ENCODE measurements at places on chromosomes 4 and X.

DNA sequence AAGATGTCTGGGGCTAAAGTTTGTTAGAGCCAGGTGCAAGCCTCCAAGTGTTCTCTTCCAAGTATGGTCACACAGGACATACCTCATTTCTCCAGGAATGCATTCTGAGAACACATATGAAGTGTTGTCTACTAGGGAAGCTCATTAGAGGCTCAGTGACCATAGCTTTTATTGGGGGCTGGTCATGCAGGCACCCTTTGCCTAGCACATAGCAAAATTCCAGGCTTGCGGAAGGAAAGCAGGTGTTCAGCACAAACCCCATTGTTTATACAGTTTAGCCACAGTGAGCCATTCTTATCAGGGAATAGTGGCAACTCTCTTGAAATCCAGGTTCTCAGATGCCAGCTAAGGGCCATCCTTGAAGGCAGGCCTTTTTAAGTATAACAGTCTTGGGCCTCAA lies 339.4 kb upstream of the ZCCHC13 start:
- no peak for DNase-seq

DNA sequence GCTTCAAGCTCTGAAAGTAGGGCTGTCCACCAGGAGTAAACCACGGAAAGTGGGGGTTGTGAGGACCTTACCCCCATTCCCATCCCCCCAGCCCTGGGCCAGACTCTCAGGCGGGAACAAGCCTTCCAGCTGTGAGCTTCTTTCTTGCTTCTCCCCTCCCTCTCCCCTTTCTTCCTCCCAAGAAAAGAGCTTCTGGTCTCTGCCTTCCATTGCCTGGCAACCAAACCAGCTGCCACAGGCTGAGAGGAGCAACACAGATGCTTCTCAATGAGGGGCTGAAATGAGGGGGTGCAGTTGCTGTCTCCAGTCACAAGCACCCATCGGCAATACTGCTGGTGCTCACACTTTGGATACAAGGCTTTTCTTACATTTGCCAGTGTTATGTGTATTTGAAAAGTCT lies 72.5 kb downstream of the SLC16A2 start:
- peak; percentile 76 for DNase-seq

DNA sequence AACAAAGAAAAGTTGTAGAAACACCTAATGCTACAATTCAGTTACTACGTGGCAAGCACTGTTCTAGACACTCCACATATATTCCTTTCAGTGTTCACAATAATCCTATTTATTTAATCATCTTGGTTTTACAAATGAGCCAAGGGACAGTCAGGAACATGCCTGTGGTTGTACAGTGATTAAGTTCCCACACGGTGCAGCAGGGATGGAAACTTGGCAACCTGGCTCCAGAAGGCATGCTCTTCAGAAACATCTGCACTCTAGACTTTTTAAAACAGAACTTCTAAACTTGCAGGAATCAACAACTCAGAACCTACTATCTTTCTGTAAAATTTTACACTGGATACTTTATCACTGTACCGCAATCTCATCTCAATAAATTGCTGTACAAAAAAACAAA lies 32.1 kb downstream of the TAPT1 start:
- DNase-seq, result no peak

DNA sequence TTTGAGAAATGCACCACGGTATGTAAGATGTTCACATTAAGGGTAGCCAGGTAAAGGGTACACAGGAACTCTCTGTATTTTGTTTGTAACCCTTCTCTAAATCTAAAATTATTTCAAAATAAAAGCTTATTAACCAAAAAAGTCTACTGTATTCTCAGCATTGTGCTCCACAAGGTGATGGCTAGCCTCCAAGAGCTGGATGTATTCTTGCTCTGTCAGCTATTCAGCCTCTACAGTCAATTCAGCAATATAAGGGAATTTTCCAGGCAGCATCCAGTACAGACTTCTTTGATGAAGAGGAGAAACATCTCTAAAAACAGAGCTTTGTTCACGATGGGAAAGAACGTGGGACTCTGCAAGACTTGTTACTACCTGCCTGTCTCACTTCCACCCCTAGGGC lies 63.5 kb upstream of the MAOA start:
- DNase-seq, result no peak

- no peak for DNase-seq
Measured at GRCh38 chr4:905485-906338, 26.4 kb downstream of the GAK start.

DNA sequence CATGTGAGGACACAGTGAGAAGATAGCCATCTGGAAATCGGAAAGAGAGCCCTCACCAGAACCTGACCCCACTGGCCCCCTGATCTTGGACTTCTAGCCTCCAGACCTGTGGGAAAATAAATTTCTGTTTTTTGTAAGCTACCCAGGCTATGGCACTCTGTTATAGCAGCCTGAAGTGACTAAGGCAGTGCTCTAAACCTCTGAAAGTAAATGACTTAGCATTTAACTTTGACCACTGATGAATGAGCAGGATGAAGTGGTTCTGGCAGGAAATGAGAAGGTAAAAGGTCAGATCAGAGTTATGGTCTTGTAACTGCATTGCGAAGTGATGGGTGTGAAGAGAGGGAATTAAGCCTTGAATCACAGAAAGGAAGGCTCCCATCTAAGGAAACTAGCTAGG lies 17.0 kb downstream of the GPAT3 start:
- no peak for DNase-seq

- DNase-seq, result no peak
Measured at GRCh38 chr4:1084394-1084793, 29.0 kb downstream of the RNF212 start.

Data from NCI-H1417 (cell line).